ENCODE measurements at places on chromosomes 6 and 20. TPM values are rescaled to one million over a fixed set of nuclear protein-coding genes. Genes with fewer than 3 reads are reported as not detected.

SLC44A4 gene
- total RNA-seq, result not detected

UST gene
- total RNA-seq, result 18.2 TPM

DNAH8 gene
- 0.44 TPM for total RNA-seq

PHACTR3 gene
- total RNA-seq, result not detected

TUBB2A gene
- 63.1 TPM for total RNA-seq

SAPCD1 gene
- total RNA-seq, result 1.9 TPM

MAFB gene
- total RNA-seq, result 3.3 TPM

PPARD gene
- 11.2 TPM for total RNA-seq

FAM209B gene
- total RNA-seq, result not detected

AGER gene
- 0.50 TPM for total RNA-seq

GRM1 gene
- total RNA-seq, result under 0.01 TPM

HIVEP2 gene
- total RNA-seq, result 13.1 TPM

All from smooth muscle cell of trachea (primary cell).